ENCODE measurements at places on chromosomes 13 and 19. TPM values are rescaled to one million over a fixed set of nuclear protein-coding genes. Genes with fewer than 3 reads are reported as not detected.

GRCh38 chr13:30108216-30108912, 199.0 kb downstream of the KATNAL1 start:
- DNase-seq, result no peak

GRCh38 chr13:78997902-78998629, 339.1 kb upstream of the OBI1 start:
- DNase-seq, result no peak

DNA sequence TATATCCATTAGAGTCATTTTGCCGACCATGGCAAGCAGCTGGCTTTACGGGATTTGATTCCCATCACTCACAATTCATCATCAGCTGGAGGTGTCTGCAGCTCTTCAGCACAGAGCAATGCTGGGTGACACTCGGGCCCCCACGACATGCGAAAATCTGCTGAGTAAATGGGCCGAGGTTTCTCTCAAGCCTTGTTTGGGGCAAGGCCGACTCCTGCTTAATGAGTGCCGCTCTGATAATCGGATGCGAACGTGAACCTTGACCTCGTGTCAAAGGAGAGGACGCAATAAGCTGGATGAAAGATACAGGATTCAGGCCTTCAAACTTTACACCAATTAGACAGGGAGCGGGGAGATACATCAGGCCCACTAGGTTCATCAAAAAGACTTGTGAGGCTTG, 65.2 kb downstream of the GGACT start:
- DNase-seq, result no peak

DNA sequence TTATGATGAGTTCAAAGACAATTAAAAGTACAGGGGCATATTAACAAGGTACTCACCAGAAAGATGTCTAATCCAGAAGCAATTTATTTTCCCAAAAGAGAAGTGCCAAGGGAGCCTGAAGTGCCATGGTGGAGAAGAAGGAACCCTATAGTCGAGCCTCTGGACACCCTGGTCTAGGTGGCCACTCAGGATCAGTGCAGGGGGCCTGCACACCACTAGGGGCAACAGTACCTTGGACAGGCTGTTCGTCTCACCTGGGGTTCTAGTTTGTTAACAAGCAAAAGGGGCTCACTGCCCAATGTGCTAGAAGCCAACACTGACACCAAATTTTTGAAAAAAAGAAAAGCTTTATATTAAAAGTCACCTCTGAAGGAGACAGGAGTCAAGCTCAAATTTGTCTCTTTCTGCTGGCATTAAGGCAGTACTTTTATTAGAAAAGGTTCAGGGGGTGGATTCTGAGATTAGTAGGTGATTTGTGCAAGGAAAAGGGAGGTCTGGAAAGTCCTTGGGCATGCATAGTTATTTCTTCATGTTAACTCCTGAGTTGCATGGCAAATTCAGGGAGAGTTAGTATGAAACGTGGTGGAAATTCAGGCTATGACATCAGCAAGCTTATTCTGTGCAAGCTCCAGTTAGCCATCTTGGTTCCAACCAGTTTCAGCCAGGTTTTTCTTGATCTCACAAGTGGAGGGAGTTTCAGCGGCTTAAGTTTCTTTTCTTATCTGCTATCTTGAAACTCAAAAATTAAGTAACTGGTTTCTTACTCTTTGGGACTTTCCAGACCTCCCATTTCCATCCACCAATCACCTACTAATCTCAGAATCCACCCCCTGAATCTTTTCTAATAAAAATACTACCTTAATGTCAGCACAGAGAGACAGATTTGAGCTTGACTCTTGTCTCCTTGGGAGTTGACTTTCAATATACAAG, 884 bp upstream of the CBY2 start:
- no peak for DNase-seq

CFD gene
- total RNA-seq, result 9.9 TPM

MBD3L3 gene
- not detected for total RNA-seq

- no peak for DNase-seq
These were observed 1002.7 kb upstream of the PCDH20 start for GRCh38 chr13:62418376-62418775.

DNA sequence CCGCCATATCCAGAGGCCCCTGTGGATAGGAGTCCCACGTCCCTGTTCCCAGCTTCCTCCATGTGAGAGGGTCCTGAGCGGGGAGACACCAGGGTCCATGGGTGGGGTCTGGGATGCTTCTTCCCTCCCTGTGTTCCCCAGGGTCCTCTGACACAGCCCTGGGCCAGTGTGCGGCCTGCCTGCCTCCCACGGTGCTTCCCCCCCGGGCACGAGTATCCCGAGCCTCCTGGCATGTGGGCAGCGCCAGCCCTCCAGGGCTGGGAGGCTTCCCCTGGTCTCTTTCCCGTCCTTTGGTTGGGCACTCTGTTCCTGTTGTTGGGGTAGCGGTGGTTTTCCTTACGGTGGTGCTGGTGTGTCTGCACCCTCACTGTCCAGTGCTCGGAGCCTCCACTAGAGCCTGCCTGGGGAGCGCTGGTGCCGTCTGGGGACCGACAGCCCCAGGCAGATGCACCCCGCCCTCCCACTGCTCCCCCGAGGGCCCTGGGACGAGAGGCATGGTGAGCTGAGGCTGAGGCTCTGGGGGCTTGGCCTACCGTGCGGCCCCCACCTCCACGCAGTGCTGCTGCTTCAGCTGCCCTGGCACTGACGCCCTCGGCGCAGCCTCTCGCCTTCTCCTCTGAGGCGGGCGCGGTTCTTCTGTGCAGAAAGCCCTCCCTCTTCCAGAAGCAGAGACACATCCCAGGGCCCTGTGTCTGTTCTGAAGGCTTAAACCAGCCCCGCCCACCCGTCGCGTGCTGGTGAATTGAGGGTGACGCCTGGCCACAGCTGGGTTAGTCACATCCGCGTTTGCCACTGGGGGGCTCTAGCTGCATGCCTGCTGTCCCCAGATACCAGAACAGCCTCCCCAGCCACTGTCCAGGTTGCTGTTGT, 27.9 kb downstream of the PLEKHJ1 start:
- DNase-seq, result no peak

CBY2 gene
- not detected for total RNA-seq

DNA sequence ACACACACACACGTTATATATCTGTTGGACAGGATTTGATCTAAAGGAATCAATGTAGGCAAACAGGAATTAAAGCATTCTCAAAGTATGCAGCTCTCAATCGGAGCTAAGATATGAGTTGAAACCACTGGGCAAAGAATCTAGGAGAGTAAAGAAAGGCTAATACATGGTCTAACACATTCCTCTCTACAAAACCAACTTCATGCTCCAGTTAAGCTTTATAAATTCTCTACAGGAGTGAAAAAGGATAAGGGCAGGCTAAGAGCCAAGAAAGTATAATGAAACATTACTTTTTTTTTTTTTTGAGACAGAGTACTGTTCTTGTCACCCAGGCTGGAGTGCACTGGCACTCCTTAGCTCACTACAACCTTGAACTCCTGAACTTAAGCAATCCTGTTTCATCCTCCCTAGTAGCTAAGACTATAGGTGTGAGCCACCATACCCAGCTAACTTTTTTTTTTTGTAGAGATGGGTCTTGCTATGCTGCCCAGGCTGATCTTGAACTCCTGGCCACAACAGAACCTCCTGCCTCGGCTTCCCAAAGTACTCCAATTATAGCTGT, 10.6 kb downstream of the FBXL3 start:
- DNase-seq, result no peak

NOP53 gene
- total RNA-seq, result 553 TPM

SSC5D gene
- total RNA-seq, result 0.14 TPM

KLK12 gene
- not detected for total RNA-seq

DAND5 gene
- not detected for total RNA-seq

GRCh38 chr19:20662421-20663105, 1.2 kb upstream of the ZNF626 start:
- no peak for DNase-seq

- DNase-seq, result no peak
These were observed 37.0 kb upstream of the MAP3K10 start for GRCh38 chr19:40154121-40154680.

GRCh38 chr13:80118506-80118905, 222.4 kb downstream of the SPRY2 start:
- no peak for DNase-seq

DNA sequence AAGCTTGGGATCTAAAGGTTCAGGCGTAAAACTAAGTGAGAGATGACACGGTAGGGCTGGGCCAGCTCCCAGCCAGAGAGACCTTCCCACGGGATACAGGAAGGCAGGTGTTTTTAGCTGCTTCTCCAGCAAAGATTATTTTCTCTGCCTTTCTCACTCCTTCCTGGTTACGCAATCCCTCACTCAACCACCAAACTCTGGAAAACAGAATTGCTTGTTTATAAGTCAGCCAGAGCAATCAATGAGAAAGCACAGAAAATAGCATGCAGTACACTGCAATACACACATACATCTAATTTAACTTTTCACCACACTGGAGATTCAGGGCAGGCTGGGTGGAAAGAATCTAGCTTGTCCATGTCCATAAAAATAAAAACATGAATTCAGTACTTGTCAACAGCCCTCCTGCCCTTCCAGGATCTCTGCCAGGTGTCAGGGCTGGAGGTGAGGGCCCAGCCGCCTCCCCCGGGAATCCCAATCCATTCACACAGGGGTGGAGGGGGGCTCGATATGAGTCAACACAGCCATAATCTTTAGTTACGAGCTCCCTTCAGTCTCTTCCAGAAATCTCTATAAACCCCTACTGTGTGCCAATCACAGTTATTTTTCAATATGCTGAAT, 12.2 kb downstream of the RHPN2 start:
- peak; percentile 76 for DNase-seq

DNA sequence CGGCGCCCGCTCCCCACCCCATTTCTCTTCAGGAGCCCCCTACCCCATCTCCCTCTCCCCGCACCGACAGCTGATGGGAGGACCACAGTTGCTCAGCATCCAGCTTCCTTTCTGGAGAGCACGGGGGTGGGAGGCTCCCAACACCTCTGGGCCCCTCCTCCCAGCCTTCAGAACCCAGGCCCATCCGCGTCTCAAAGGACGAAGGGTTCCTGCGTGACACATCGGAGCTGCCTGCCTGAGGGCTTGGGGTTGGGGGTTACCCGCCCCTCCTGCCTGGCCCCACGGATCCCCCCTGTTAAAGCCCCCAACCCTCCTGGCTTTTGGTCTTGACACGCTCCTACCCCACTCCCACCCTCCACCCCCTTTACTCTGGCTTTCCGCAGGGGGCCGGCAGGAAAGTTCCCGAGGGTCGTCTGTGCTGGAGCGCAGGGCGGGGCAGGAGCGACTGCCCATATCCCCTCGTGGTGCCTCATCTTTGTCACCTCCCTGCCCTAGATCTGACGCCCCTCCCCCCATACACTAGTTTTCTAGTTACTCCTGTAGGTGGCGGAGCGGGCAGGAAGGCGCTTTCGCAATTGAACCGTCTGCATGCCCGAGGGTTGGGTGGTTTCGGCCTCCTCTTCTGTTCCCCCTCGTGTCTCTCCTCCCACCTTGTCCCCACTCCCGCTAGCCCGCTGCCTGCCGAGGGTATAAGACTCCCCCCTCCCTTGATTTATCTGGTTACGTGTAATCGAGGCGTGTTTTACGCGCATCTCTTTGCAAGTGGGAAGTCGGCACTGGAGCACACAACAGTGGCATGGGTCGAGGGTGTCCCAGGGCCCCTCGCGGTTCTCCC, 924 bp downstream of the TRAPPC5 start:
- peak; percentile 31 for DNase-seq

KASH5 gene
- total RNA-seq, result 0.30 TPM

DNA sequence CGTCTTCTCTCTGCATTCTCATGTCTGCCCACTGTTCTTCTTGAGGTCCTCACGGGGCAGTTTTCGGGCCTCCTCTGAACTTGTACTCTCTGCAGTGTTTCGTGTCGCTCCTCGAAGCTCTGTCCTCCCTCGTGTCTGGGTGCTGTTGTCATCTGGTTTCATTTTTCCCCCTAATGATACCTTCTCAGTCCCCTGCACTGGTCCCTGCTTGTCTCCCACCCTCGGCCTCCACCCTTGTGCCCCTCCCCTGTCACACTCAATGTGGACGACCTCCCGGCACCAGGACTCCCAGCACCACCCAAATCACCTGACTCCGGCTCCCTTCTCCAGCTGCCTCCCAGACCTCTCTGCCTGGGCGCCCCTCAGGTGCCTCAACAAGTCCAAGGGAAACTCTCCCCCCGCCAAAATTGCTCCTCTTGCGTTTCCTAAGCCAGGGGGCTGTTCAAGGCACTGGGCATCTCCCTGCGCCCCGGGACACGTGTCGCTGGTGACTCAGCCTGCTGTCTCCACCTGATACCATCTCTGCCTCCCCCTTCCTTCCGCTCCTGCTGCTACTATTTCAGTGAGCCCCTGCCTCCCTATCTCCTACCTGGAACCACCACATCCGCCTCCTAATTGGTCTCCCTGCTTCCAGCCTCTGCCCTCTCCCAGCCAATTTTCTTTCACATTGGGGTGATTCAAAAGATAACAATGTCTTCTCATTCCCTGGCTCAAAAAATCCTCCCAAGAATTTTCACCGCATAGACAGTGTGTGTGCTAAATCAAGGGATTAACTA, 49.5 kb downstream of the RFX2 start:
- DNase-seq, result no peak

EXOC3L2 gene
- not detected for total RNA-seq

DNA sequence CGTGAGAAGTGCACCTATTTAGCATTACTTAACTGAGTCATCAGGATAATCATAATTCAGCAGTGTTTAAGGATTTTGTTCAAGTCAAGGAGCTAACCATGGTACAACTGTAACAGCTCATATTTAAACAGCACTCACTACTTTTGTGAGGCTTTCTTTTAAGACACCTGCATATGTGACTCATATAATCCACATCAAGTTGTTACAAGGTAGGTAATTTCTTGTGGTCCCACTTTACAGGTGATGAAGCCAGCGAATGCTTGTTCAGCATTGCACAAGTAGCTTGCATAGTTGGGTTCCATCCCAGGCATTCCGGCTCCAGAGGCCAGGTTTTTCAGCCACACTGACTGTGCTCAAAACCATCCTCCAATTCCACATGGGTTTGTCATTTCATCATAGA, 569.2 kb downstream of the MYO16 start:
- DNase-seq, result no peak

DNA sequence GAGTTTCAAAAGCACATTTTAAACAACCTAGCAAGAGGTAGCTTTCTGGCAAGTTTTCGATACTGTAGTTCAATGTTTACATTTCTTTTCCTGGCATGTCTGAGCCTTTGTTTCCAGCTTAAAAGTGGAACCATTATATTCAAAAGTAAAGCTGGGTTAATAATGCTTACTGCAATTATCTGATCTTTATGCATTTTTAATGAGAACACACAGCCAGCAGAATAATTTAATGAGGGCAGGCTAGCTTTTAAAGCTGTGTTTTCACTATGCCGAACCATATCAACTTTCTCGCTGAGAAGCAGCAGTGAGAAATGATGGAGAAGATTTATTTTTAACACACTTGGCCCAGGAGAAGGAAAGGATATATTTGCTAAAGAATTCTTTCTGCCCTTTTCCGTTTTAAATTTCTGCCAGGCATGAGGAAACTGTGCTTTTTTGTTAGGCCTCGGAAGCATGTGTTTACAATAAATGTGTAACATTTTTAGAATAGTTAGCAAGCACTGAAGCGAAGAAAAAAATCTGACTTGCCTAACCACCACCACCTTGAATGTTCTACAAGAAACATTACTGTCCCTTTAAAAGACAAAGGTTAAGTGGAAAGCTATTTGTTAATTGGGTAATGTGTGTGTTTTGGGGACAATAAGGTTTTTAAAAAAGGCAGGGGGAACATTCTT, 1.0 kb downstream of the MBNL2 start:
- peak; percentile 72 for DNase-seq

GRCh38 chr19:800360-801029, 3.2 kb downstream of the PTBP1 start:
- DNase-seq, result no peak

ATP4A gene
- total RNA-seq, result not detected

Data from Caki2 (cell line).